ENCODE measurements at places on chromosomes 5 and 9.

DNA sequence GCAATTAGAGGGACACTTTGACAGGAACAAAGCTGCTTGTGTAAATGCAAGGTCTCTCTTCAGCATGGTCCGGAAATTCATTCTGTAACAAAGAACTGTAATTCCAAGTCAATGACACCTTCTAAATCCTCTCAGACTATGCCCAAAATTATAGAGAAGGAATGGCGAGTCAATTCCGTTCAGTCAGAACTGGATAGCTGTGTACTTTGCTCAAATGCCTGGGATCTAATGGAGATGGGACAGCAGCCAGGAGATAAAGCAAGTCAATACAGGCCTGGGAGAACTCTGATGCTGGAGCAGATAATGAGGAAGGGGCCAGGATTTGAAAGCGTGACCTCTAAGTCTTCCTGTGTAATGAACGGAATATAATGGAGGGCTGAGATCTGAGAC, 96.4 kb upstream of the SPRY4 start:
- DNase-seq = no peak

DNA sequence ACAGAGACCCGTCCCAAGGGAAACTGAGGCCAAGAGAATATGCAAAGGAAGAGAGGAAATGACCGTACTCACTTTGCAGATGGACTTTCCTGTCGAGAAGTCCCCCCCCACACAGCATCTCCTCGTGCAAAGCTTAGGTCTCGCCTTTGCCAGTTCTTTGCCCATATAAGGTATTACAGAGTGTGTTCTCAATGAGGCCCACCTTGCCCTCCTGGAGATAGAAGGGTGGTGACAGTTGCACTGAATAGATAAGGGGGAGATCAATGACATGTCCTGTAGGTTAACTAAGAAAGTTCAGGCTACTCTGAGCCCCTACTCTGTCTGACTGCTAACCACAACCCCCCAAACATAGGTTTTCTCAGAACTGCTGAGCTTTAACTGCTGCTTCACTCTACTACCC, 68.2 kb upstream of the SPTLC1 start:
- no peak for DNase-seq

DNA sequence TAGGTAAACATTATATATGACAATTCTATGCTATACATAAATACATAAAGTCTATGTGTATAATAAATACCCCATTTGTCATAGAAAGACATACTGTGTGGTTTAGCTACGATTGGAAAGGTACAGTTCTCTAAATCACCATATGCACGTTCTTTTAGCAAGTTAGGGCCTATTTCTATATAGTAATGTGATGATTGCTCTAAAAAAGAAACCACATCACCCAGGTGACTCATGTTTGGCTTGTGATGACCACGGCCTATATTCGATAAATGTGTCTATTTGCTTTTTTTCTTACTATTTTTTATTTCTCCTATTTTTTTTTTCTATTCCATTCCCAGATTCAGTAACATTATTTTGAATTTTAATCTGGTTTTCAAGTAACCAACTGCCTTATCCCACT, 34.7 kb downstream of the RETREG1 start:
- no peak for DNase-seq

GRCh38 chr9:125106285-125106893, 36.9 kb downstream of the SCAI start:
- peak; percentile 22 for DNase-seq

GRCh38 chr5:76257225-76257833, 145.8 kb upstream of the IQGAP2 start:
- no peak for DNase-seq

GRCh38 chr9:137032858-137033257, 970 bp upstream of the FUT7 start:
- DNase-seq = no peak

- DNase-seq = no peak
Measured at GRCh38 chr5:158792976-158793375, 306.7 kb downstream of the EBF1 start.

DNA sequence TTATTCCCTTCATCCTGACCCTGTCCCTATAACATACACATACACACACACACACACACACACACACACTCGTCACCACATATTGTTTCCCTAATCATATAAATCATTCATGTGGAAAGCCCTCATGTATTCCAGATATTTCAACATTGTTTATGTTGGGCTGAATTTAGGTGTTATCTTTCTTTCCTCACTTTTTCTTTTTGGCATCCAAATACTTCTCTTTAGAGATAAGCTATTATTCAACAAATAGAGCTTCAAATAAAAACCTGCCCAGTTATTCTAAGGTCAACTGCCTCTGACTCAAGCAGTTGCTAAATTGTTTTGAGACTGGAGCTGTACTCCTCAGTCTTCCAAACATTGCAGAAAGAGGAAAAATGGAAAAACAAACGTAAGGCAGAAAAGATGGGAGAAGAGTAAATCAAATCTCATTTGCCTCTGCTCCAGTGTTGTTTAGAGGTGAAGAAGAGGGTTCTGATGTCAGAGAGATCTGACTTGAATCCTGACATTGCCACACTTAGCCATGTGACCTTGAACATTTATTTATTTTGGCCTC, 215.7 kb downstream of the GAS1 start:
- no peak for DNase-seq

DNA sequence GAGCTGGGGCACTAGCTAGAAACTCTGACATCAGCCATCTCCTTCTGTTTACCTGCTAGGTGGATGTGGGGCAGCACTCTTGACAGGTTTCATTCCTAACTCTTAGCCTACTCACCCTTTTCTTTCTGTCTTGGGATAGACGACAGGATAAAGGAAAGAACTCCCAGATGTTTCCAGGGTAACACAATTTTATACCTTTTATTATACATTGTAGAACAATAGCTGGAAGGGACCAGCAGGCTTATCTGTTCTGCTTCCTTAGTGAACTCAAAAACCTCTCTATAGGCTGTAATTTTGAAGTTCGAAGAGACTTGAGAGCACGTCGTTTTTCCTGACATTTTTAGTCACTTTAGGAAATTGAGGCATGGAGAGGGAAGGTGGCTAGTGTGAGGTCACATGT, 13.2 kb downstream of the SPTAN1 start:
- DNase-seq = no peak

- no peak for DNase-seq
Measured at GRCh38 chr9:75186767-75187380, 98.6 kb downstream of the OSTF1 start.

DNA sequence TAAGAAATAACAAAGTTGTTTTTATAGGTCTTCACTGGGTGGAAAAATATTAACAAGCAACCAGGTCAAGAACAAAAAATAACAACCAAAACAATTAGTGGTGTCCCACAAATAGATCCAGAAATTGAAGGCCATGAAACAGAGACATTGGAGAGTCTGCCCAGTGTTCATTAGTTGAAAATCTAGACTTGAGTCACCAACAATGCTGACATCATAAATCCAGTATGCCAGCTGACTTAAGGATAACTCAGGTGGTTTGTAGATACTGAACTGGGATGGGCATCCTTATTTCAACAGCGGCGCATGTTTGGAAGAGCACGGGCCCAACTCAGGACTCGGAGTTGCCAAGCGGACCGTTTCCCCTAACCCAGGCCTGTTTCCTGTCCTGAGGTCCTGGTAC, 80.7 kb upstream of the TNFAIP8 start:
- peak; percentile 12 for DNase-seq

DNA sequence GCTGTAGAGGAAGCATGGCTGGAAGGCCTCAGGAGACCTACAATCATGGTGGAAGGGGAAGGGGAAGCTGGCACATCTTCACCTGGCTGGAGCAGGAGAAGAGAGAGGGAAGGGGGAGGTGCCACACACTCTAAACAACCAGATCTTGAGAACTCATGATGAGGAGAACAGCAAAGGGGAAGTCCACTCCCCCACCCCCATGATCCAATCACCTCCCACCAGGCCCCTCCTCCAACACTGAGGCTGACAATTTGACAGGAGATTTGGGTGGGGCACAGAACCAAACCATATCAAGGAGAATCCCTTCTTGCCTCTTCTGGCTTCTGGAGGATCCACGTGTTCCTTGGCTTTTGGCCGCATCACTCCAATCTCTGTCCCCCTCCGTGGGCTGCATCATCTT, 13.1 kb upstream of the CMBL start:
- DNase-seq = no peak

DNA sequence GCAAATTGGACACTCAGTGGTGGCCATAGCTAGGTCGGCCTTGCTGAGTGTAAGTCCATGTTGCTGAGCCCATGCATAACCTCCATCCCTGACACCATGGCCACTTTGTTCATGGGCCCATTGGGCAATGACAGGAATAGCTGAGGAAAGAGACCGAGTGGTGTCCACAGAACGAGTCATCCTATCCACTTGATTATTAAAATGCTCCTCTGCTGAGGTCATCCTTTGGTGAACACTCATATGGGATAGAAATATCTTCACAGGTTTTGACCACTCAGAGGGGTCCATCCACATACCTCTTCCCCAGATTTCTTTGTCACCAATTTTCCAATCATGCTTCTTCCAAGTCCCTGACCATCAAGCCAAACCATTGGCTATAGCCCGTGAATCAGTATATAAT, 63.6 kb downstream of the PPIC start:
- peak; percentile 11 for DNase-seq

- DNase-seq = no peak
Measured at GRCh38 chr5:172450453-172450852, 3.9 kb downstream of the SH3PXD2B start.

DNA sequence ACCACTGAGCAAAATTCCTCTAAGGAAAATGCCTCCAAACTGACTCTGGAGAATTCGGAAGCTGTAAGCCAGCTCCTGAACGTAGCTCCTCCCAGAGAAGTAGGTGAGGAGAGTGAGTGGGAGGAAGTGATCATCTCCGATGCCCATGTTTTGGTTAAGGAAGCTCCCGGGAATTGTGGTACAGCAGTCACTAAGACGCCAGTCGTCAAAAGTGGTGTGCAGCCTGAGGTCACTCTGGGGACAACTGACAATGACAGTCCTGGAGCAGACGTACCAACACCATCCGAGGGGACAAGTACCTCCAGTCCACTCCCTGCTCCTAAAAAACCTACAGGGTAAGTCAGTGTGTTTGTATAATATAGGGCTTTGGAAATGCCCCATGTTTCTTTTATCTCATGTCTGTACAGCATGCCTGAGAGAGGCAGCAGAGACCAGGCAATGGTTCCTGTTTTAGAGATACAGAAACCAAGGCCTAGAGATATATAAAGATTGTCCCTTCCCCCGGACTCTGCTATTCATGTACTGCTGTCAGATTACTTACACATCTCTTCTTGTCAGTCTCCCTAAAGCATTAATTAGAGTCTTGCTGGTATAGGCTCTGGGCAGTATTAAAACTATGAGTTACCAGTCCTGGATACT, 23.9 kb downstream of the HMGXB3 start:
- DNase-seq = no peak

- DNase-seq = no peak
Measured at GRCh38 chr5:148968311-148968710, 94.6 kb downstream of the SH3TC2 start.

DNA sequence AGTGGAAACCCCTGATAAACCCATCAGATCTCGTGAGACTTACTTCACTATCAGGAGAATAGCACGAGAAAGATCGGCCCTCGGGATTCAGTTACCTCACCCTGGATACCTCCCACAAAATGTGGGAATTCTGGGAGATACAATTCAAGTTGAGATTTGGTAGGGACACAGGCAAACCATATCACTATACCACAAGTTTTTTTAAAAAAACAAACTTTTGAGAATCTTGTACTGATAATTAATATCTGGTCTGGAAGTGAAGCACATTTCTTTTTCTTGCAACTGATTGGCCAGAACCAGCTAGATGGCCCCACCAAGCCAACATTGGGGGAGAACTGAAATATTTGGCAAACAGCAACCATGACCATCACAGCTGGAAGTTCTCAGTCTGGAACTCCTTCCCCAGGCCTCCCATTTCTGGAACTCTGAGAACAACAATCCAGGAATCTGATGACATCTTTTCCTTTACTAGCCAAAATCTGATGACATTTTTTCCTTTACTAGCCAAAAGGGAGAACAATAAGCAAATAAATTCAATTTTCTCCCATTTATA, 51.8 kb upstream of the CDKN2B start:
- no peak for DNase-seq

DNA sequence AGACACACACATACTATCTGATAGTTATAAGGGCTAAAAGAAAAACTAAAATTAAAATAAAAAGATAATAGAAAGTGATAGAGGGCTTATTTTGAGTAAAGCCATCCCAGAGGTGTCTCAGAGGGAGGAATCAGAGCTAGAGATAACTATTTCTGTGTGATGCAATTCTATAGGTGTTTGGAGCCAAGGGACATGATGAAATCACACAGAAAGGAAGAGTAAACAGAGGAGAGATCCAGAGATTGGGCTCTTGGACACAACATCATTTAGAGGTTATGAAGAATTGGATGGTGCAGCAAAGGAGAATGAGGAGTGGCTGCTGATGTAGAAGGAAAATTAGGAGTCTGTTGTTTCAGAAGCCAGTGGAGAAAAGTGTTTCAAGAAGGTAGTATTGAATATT, 393.5 kb downstream of the DIRAS2 start:
- no peak for DNase-seq

DNA sequence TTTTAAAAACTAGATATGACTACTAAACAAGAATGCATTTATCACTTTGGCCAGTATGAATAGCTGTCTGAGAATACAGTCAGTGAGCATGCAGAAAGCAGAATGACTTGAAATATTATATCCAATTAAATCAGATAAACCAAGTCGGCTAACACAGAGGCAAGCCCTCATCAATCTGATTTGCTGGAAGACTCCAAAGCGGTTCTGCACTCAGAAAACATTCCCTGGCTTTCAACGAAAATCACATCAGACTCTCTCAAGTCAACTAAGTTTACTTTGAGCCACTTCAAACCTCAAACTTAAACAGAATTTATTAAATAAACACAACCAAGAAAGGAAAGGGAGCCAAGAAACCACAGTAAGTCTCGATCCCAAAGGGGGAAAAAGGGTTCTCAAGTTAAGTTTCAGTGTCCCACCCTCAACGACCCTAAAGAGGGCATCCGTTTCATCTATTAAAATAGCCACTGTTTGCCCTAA, 1.4 kb downstream of the MYO10 start:
- DNase-seq = peak; percentile 27

- no peak for DNase-seq
Measured at GRCh38 chr9:132975961-132976360, 2.5 kb upstream of the GFI1B start.

GRCh38 chr5:141422742-141423291, 2.0 kb downstream of the PCDHGA11 start:
- DNase-seq = no peak

GRCh38 chr9:82184524-82184923, 196.0 kb downstream of the SPATA31D1 start:
- DNase-seq = no peak

DNA sequence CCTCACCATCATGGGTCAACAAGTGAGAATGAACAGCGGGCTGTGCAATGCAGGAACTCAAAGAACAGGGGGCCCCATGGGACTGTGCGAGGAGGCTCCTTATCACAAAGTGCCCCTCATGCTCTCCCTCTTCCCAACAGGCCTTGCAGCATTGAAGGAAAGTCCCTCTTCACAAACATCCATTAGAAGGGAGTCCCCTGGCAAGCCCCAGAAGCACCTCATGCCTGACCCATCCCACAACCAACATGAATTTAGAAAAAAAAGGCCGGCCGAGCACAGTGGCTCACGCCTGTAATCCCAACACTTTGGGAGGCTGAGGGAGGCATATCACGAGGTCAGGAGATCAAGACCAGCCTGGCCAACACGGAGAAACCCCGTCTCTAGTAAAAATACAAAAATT, 122.6 kb upstream of the FSTL4 start:
- no peak for DNase-seq
